ENCODE measurements at places on chromosomes 2 and 18. TPM values are rescaled to one million over a fixed set of nuclear protein-coding genes. Genes with fewer than 3 reads are reported as not detected.

LOXL3 gene
- 12.9 TPM for total RNA-seq

LBX2 gene
- total RNA-seq = 1.7 TPM

BOK gene
- total RNA-seq = 45.3 TPM

RNU2-63P gene
- total RNA-seq = not detected

ALKAL2 gene
- total RNA-seq = not detected

TMEM178A gene
- total RNA-seq = not detected

RBM44 gene
- total RNA-seq = under 0.01 TPM

ATP6V1C2 gene
- total RNA-seq = 0.18 TPM

COBLL1 gene
- 1.4 TPM for total RNA-seq

PROM2 gene
- total RNA-seq = under 0.01 TPM

BIN1 gene
- 52.5 TPM for total RNA-seq

CAPN14 gene
- total RNA-seq = under 0.01 TPM
